ENCODE measurements at places on chromosomes 1 and 21.

DNA sequence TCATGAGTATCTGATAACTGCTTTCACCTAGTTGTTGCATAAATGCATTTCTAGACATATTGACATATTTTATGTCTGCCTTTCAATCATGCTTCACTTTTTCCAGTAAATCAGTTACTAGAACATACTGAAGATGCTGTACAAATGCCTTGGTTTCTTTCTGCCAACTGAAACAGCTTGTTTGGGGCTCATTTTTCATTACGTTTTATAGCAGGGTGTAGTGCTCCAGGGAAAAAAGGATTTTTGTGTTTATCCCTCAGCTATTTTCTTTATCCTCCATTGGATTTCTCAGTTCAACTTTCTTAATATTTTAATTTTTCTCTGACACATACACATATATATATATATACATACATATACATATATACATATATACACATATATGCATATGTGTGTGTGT is 51.7 kb downstream of the IL23R start:
- no peak for DNase-seq

DNA sequence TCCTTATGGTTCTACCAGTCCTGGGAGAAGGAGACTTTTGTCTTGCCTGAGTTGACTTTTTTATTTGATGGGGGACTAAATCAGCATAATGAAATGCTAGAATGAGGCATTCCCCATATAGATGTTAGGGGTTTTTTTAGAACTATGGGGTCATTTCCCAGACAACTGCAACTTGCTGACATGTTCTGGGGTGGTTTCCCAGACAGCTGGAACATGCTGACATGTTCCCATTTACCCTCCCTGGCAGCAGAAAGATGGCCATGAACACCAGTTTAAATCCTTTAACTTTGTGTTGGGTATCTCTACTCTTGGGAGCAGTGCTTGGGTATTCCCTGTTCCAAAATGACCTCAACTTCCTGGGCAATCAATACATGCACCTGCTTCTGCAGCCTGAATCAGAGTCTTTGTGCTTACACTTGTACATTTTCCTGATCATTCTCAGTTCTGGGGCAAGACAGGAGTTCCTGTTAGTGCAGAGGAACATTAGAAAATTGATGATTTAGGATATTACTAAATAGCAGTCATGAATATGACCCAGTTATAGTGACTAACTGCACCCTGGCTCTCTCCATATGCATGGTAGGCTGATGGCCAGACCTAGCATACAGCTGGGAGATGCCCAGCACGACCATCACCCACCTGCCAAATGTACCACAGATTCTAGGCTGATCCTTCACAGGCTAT is 75.4 kb upstream of the CD5L start:
- DNase-seq, result no peak

GRCh38 chr1:26037904-26038303 is 8.0 kb downstream of the SLC30A2 start:
- no peak for DNase-seq

- peak; percentile 87 for DNase-seq
These were observed 213.8 kb upstream of the TMEM51 start for GRCh38 chr1:14939527-14940284.

GRCh38 chr1:79161077-79161476 is 154.5 kb upstream of the ADGRL4 start:
- peak; percentile 1 for DNase-seq

DNA sequence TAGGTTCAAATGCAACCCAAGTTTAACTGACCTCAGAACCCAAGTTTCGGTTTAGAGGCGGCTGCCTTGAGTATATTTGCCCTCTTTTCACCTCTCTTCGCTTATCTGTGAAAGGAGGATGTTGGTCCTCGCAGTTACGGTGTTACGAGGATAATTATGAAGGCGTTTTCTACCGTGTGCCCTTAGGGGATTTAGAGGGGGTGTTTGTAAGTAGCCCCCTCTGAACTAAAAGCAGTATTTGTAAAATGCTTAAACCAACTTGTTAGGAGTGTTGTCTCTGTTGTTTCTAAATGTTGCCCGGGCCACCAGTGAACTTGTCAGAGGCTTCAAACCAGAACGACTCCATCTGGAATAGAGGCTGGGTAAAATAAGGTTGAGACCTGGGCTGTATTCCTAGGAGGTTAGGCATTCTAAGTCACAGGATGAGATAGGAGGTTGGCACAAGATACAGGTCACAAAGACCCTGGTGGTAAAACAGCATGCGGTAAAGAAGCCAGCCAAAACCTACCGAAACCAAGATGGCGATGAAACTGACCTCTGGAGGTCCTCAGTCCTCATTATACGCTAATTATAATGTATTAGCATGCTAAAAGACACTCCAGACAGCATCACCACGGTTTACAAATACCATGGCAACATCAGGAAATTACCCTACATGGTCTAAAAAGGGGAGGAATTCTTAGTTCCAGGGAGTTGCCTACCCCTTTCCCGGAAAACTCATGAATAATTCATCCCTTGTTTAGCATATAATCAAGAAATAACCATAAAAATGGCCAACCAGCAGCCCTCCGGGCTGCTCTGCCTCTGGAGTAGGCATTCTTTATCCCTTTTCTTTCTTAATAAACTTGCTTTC is 1.0 kb upstream of the PSRC1 start:
- DNase-seq, result no peak

- no peak for DNase-seq
These were observed 89.0 kb downstream of the MACF1 start for GRCh38 chr1:39293375-39294070.

DNA sequence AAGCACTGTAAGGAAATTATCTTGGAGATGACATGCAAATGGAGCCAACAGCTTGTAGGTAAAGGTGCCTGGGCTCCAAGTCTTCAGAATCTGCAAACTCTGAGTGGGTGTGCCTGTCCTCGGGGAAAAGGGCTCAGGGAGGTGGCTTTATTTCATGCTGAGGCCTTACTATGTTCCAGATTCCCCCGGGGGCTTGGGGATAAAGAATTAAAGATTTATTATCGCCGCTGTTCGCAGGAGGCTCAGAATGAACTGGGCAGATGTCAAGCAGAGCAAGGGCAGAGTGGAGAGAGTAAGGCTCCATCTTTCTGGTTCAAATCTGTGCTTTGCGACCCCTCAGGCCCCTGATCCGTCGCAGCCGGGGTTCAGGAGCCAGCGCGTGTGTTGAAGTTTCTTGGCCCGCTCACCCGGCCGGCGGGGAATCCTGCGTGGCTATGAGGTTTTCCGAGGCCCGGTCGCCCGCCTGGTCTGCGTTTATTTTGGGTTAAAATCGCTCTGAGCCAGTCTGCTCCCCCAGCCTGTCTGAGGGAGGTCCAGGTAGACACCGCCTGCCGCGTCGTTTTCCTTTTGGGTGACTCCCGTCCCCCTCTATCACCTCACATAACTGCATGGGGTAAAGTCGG is 19.5 kb downstream of the RHOU start:
- DNase-seq, result no peak

GRCh38 chr1:226649780-226650179 is 89.3 kb downstream of the ITPKB start:
- DNase-seq, result no peak
